CD4-positive, alpha-beta T cell treated with Interleukin-4 for 4 hours (primary cell): ENCODE measurements at places on chromosomes 4 and X.

DNA sequence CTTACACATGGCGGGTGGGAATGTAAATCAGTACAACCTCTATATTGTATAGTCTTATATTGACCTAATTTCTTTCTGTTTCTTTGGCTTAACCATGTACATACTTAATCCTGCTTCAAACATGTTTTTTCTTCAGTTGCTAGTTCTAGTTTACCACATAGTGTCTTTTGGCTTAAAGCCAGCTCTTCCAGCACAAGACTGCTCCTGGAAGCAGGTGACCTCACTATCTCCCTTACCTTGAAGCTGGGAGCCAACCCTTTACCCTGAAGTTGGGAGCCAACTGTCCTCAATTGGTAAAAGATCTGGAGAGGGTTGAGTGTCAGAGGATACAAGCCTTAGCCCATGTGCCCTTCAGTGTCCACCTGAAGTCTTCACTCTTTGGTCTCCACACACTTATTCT, 162.7 kb downstream of the AASDH start:
- no peak for DNase-seq

DNA sequence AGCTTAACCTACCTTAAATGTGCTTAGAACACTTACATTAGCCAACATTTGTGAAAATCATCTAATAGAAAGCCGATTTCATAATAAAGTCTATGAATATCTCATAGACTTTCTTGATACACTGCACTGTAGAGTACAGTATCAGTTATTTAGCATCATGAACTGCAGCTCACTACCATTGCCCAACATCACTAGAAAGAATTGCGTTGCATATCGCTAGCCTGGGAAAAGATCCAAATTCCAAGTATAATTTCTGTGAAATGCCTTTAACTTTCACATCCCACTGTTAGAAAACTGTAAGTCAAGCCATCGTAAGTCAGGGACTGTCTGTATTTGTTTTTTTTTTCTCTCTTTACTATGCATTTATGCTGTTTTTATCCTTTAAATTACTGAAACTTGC, 918.6 kb upstream of the PABPC4L start:
- no peak for DNase-seq

DNA sequence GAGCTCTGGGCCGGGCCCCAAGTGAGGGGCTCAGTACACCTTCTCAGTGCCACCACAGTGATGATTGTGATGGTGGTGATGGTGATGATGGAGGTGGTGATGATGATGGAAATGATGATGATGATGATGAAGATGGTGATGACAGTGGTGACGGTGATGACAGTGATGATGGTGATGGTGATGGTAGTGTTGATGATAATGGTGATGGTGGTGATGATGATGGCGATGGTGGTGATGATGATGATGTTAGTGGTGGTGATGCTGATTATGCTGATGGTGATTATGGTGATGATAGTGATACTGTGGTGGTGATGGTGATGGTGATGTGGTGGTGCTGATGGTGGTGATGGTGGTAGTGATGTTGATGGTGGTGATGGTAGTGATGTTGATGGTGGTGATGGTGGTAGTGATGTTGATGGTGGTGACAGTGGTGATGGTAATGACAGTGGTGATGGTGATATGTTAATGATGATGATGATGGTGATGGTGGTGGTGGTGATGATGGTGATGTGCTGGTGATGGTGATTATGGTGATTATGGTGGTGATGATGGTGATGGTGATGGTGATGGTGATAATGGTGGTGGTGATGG, 29.9 kb downstream of the HMX1 start:
- no peak for DNase-seq

GRCh38 chr4:140710908-140711622, 45.1 kb downstream of the TBC1D9 start:
- no peak for DNase-seq

DNA sequence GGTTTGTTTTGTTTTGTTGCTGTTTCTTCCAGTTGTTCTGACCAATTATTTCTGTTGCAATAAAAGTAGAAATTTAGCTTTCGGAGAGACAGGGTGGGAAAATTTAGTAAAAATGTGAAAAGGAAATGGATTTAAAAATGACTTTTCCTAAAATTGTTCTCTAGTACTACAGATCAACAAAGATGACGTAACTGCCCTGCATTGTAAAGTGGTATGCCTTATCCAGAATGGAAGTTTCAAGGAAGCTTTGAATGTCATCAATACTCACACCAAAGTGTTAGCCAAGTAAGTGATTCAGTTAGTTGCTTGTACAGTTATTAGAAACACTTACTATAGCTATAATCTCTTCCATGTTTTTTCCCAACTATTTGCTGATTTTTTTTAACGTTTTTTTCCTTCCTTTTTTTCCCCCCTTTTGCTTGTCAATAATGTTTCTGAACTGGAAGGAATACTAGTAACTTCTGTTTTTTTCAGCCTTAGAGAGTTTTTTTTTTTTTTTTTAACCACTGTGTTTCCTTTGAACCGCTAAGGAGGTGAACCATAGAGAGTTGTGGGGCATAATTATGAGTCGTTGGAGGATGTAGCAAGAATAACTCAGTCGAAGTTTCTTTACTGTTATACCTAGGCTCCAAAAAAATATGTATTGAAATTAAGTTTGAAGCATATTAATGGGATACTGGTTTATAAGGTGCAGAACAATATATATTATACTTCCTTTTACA, 2.2 kb downstream of the SRP72 start:
- DNase-seq, result no peak

GRCh38 chr4:113763029-113763285, 1.4 kb upstream of the CAMK2D start:
- no peak for DNase-seq
